ENCODE measurements at places on chromosomes 3 and 15. TPM values are rescaled to one million over a fixed set of nuclear protein-coding genes. Genes with fewer than 3 reads are reported as not detected.

- H3K27ac ChIP-seq: peak overlapping the region; percentile 34
- no peak overlapping the region for H3K4me3 ChIP-seq
- peaks cover 10% of the 10 kb centered on the region for H3K4me1 ChIP-seq
- H3K27me3 ChIP-seq: no peaks in the 10 kb centered on the region
These were observed 102.7 kb upstream of the CHD2 start for GRCh38 chr15:92797168-92798052.

Gene APBA2
- 8.8 TPM for total RNA-seq

DNA sequence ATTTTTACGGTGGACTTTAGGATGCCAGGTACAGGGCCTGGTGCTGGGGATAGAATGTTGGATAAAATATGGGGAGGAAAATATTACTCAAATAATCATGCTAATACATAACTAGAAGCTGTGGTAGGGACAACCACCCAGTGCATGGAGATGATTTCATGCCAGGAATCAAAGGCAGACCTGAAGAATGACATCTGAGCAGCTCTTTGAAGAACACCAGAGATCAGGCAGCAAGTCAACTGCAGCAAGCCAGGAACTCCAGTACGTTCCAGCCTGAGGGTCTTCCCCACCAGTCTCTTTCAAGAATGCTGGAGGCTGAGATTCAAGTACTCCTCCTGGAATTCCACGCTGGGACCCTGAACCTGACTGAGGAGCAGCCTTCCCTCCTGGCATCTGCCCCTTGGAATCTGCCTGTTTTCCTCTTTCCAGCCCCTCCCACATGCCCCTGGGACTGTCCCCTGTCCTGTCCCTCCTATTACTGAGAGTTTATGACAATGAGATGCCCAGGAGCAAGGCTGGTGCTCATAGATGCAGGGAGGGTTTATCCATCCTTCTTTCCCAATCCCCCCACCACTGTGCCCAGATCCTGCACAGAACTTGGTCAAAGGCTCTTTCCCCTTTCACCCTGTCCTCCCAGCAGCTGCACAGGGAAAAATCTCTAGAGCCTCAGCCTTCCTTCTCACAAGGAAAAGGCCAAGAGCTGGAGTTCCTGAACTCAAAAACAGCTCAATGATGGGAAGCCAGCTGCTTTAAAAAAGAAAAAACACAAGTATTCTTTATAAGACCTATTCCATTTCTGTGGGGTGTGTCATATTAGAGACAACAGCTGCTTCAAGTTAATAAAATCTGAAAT lies 68.0 kb downstream of the PDZRN3 start:
- no peak overlapping the region for H3K4me3 ChIP-seq
- DNase-seq: no peak
- peaks cover 14% of the 10 kb centered on the region for H3K4me1 ChIP-seq
- no peak overlapping the region for H3K27ac ChIP-seq
- H3K36me3 ChIP-seq: no peaks in the 10 kb centered on the region

DNA sequence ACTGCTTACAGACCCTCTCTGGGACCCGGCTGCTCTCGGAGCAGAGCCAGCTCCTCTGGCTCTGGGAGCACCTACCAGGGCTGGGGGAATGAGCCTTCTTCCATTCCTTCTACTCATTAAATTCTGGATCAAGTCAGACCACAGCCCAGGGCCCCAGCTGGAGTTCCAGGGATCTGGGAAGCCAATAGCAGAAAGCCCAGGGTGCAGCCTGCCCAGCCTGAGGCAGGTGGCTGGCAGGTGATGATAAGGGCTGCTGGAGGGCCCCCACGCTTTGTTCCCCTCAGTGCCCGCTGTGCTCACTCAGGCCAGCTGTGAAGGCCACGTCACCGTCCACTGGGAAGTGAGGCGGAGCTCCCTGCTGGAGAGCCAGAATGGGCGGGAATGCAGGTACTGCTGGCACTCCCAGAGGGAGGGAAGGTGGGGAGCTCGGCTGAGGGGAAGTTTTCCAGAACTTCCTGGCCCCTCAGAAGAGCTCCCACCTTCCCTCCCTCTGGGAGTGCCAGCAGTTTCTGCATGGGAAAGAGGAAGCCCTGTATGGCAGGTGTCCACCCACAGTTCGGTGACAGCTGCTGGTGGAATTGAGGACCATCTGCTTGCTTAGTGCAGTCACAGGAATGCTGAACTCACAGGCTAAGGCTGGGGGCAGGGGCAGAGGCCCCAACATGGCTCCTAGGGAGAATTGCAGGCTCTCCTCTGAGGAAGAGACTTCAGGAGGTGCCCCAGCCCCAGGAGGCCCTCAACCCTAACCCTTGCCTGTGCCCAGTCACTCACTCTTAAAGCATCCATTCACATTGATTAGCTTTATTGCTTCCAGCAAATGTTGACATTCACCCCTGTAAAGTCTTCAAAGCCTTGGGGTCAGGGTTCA lies 12.6 kb upstream of the RTP3 start:
- DNase-seq: peak; percentile 74
- no peak overlapping the region for H3K4me3 ChIP-seq
- H3K36me3 ChIP-seq: no peaks in the 10 kb centered on the region
- peaks cover 17% of the 10 kb centered on the region for H3K27me3 ChIP-seq

Gene HHLA2
- total RNA-seq: not detected

GRCh38 chr3:17300441-17300840 lies 415.7 kb downstream of the PLCL2 start:
- H3K27me3 ChIP-seq: no peaks in the 10 kb centered on the region
- H3K4me3 ChIP-seq: no peak overlapping the region
- DNase-seq: no peak
- H3K4me1 ChIP-seq: no peaks in the 10 kb centered on the region
- no peaks in the 10 kb centered on the region for H3K36me3 ChIP-seq
- H3K27ac ChIP-seq: no peak overlapping the region

- peak; percentile 60 for DNase-seq
- no peak overlapping the region for H3K4me3 ChIP-seq
- peaks cover 16% of the 10 kb centered on the region for H3K4me1 ChIP-seq
- no peaks in the 10 kb centered on the region for H3K27me3 ChIP-seq
These were observed 78.0 kb downstream of the FSIP1 start for GRCh38 chr15:39704689-39705088.
